Globus pallidus (tissue), 1 donor: ENCODE measurements at places on chromosomes 2 and 18.
A peak's percentile ranks its signal among the peaks of the same experiment; 100 is the strongest.

DNA sequence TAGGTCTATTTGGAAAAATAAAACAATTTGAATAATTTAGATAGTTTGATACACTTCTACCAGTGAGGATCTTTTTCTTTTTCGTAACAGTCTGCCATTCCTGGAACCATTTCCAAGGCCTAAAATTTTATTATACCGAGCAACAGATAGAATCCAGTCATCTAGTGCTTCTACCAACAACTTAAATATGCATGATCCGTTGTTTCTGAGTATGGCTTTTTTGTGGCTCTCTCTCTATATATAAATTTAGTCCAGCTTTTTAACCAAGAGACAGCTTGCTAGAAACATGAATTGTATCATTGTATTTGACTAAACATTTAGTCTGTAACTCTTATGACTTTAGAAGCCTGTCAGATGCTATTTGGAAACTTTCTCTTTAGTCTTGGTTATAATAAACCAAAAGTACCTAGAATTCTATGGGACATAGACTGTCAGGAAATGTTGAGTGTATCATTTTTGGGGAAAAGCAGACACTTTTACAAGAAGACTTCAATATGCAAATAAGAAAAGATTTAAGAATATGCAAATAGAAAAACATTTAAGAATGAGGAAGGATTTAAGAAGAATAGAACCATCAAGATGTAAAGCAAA lies 161.4 kb downstream of the ZEB2 start:
- DNase-seq = no peak

DNA sequence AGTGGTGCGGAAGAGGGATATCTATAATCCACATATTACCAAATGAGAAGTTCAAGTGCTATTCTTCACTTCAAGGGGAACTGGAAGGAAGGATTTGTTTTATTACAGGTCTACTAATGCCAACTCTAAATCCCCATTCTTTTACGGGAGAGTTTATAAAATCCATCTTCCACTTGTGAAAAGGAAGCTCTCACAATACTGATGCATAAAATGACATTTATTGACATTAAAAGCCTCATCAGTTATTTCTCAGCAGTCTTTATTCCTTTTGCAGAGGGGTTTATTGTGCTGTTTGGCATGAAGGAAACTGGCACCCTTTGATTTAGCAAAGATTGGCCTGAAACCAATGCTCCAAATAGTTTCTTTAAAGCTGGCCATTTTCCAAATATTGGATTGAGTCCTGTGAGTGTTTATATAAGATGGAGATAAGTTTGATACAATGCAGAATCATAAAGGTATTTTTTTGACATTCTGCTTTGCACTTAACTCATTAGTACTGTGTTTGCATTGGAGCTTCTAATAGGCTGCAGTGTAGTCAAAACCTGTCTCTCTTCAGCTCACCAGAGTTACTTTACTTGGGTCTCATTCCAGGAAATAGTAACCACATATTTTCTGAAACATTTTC lies 26.6 kb downstream of the LRP1B start:
- DNase-seq = no peak

- DNase-seq = peak; percentile 60
These were observed 54.7 kb downstream of the ASAP2 start for GRCh38 chr2:9261231-9261883.

DNA sequence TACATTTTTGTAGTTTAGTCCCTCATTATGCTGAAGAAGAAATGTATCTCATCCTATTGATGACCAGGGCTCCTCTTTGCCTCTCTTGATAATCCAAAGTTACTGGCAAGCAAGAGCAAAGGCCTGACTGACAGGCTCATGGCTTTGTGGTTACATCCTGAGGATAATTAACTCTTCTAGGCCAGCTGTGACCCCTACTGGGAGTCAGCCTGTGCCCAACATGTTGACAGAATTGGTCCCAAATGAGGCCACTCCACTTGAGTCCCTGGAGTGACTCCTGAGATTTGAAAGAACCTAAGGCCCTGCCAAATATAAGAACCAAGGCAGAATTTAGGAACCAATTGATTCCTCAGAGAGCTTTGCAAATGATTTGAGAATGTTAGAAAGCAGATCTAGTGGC lies 973.8 kb upstream of the CELF4 start:
- no peak for DNase-seq

GRCh38 chr2:62425684-62426083 lies 80.3 kb downstream of the TMEM17 start:
- no peak for DNase-seq

DNA sequence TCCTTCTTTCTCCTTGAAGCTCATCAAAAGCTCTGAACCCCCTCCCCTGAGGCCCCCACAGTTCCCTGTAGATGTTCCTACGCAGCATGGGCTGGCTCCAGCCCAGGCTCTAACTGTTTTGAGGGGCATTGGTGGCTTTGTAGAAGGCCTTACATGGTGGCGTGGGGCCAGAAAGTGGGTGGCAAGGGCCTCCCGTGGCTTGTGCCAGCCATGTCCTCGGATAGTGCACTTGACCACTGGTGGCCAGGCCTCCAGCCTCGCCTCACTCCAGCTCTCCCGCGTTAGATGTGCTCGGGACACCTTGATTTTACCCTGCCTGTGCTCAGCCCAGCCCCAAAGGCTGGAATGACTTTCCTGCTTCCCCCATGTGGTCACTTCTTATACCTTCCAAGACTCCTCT lies 92.9 kb downstream of the TWIST2 start:
- DNase-seq = no peak

GRCh38 chr2:207437524-207438143 lies 92.1 kb upstream of the CREB1 start:
- DNase-seq = no peak
